Activated naive CD4-positive, alpha-beta T cell treated with anti-CD3 and anti-CD28 coated beads, Interleukin-2, amount 10 ng/mL, durations not matched to agents 5 hours and 36 hours (primary cell): ENCODE measurements at places on chromosomes 12 and 14. TPM values are rescaled to one million over a fixed set of nuclear protein-coding genes. Genes with fewer than 3 reads are reported as not detected.

Gene CPSF2
- total RNA-seq, result 71.5 TPM

Gene MYBPC1
- total RNA-seq, result not detected

Gene IL23A
- total RNA-seq, result 17.3 TPM

Gene NOVA1
- total RNA-seq, result not detected

Gene SLCO1B1
- not detected for total RNA-seq

Gene LYZ
- 0.40 TPM for total RNA-seq

Gene RPL10L
- total RNA-seq, result not detected

Gene HPD
- total RNA-seq, result not detected

Gene IGF1
- total RNA-seq, result 0.10 TPM

Gene SLC6A12
- total RNA-seq, result not detected

Gene CMKLR1
- total RNA-seq, result not detected

Gene KRAS
- total RNA-seq, result 41.0 TPM

Gene A2ML1
- total RNA-seq, result not detected

Gene INHBC
- total RNA-seq, result not detected

Gene IFI27
- 1.6 TPM for total RNA-seq

Gene TRIM9
- total RNA-seq, result 0.34 TPM

Gene VRTN
- not detected for total RNA-seq

Gene CTSG
- 0.36 TPM for total RNA-seq

Gene LALBA
- total RNA-seq, result not detected

Gene ASIC1
- 3.1 TPM for total RNA-seq

Gene CCDC38
- total RNA-seq, result 0.18 TPM

Gene CFAP54
- total RNA-seq, result 0.29 TPM

Gene NAA30
- total RNA-seq, result 16.8 TPM

Gene ZFYVE26
- 21.2 TPM for total RNA-seq

Gene IL31
- total RNA-seq, result not detected
